SK-MEL-5 (cell line): ENCODE measurements at places on chromosomes 3 and 15. TPM values are rescaled to one million over a fixed set of nuclear protein-coding genes. Genes with fewer than 3 reads are reported as not detected.

DNA sequence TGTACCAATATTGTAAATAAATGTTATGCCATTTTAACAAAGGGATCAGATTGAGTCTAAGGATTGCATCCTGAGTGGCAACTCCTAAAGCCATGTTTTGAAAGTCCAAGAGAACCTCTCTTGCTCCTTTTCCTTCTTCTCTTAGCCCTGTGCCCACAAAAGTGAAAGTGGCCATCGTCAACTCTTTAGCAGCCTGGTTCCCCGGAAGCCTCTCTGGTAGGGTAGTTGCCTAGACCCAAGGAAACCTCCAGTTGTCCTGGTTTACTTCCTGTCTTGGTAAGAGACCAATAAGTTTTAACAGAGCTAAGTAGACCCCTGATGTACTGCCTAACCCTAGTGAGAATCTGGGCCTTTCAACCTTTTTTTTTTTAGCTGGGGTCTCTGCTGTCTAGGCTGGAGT lies 10.2 kb upstream of the ITPKA start:
- no peak for DNase-seq

DNA sequence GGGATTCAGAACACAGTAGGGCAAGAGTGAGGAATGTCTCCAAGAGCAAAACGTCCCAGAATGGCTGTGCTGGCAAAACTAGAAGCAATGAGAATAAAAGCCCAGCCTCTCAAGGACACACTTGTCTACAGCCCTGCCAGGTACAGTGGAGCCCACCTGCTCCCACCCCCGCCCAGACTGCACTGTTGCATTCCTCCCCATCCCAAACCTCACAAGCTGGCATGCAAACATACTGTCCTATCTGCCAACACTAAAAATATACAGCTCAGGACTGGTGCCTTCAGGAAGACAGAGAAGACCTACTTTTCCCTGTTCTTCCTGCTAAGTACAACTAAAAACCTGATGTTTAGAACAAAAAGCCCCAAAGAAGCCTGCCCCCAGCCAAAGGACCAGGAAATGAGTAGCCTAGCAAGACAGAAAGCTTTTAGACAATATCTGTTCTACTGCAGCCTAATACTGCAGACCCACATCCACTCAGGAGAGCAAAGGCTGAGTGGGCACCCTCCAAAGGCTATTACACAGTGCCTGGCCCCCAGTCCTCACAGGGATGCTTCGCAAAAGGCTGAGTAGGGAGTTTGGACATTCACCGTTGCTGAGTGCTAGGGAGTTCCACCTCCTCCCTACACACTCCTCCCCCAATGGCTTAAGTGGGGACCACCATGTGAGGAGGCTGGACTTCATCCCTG lies 13.5 kb downstream of the OCA2 start:
- DNase-seq = no peak

DNA sequence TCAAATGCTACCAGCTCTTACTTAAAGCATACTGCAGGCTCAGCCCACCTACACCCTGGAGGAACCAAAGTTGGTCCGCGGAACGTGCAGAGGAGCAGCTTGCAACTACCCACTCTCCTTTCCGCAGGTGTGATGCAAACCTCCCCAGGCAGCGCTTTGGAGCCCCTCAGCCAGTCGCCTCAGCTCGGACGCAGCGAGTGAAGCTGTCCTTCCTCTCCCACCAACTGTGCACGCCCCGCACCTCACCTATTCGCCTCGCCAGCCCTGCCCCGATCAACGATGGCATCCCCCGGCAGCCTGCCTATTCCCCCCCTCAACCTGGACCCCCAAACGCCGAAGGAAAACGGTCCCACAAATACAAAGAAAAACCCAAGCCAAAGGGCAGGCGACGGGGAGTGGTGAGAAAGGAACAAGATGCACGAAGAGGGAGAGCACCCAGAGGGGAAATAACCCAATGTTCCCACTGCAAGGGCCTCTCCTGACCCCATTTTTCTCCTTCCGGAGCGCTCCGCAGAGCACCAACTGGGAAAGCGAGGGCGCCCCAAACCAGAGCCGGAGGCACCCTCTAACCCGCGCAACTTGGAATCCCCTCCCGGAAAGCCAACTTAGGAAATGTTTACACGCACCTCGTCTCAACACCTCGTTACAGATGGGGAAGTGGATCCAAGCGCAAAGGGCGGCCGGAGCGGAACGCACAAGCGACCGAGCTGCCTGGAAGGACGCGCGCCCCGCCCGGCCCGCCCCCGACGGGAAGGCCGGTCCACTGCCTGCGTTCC lies 665 bp downstream of the GLB1 start:
- DNase-seq = peak; percentile 29

GRCh38 chr3:161475905-161476304 lies 20.7 kb upstream of the OTOL1 start:
- DNase-seq = peak; percentile 81

DNA sequence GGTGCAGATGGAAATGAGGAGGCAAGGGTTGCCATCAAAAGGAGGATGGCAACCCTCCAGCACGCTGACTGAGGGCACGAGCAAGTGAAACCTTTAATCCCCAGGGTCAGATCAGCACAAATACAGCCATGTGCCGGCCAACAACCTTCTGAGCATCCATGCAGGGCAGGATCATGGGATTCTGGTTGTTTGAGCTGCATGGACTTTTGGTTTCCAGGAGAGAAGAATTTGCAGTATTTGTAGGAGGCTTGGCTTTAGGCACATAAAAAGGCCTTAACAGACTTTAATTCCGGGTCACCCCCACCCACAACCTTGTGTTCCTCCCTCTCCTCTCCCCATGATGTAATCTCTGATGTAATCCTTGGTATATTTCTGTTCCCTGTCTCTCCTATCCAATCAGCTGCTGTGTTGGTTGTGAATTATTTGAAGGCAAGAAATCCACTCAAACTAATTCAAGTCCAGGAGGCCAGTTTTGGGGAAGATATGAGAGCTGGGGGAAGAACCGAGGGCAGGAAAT lies 254.3 kb downstream of the SHQ1 start:
- DNase-seq = no peak

The MRPS11 gene
- total RNA-seq = 92.6 and 92.9 TPM in 2 replicates

The FHIT gene
- 3.9 and 4.0 TPM in 2 replicates for total RNA-seq

DNA sequence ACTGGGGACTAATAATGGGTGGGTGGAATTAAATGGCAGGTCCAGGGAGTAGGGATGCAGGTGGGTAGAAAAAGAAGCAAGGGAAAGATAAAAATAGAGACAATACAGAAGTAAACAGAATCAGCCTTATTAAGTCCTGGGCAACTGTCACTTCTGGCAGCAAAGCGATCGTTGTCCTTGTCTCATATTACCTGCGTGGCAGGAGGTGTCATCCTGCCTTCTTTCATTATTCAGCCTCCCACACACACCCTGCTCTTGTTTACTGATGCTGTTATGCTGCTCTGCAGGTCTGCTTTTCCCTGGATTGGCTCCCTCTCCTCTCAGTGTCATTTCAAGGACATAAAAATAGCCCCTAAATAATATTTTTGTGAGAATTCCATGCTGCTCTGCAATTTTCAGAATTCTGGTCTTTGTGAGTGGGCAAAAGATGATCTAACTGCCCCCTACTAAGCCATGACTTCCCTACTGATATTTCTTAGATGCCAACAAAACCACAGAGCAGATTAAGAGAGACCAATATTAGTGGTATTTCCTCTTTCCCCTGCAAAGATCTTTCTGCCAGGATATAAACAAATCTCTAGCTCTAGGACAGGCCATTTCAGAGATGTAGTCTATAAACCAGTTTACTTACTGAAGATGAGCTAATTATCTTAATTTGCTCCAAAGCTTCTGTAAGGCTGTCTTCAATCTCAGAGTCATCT lies 8.5 kb downstream of the VEPH1 start:
- no peak for DNase-seq

The IL20RB gene
- 0.37 TPM in 1 of 2 replicates, not detected in the other for total RNA-seq

DNA sequence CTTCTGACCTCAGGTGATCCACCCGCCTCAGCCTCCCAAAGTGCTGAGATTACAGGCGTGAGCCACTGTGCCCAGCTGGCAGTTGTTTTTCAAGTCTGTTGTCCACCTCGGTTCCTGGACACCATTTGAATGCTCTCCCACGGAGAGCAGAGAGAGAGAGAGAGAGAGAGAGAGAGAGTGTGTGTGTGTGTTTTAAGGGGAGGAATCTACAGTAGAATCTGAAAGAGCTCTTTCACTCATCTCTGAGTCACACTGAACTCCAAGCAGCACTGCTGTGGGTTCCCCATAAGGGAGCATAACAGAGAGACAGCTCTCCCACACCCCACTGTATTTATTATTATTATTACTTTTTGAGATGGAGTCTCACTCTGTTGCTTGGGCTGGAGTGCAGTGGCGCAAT lies 156.6 kb downstream of the RPLP1 start:
- DNase-seq = peak; percentile 15

The CCK gene
- total RNA-seq = 0.21 TPM in 1 of 2 replicates, not detected in the other

DNA sequence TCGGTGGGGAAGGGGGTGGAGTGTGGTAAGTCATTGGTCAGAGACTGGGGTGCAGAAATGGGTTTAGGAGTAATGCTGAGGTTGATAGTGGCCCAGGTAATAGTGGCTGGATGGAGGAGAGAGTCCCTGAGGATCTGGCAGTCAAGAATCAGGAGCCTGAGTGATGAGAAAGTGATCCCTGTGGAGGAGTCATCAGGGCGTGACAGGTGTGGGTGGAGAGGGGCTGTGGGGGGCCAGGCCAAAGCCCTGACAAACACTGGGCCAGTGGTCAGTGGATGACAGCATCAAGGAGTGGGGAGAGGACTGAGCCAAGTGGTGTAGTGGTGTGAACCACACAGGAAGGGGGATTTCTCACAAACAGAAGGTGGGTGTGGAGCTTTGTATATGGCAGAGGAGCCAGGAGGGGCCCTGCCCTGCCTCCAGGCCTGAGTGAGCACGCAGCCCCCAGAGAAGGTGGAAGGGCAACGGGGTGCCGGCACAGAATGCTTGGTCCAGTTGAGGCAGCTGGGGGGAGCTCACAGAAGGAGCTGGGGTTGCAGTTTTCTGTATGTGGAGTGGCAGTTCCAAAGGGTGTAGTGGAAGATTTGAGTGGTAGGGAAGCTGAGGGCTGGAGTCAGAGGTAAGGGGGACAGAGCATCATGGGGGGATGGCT lies 77.1 kb downstream of the SPSB4 start:
- DNase-seq = no peak

GRCh38 chr3:16124636-16125035 lies 49.8 kb upstream of the GALNT15 start:
- no peak for DNase-seq

The UPK1B gene
- not detected in 2 replicates for total RNA-seq

DNA sequence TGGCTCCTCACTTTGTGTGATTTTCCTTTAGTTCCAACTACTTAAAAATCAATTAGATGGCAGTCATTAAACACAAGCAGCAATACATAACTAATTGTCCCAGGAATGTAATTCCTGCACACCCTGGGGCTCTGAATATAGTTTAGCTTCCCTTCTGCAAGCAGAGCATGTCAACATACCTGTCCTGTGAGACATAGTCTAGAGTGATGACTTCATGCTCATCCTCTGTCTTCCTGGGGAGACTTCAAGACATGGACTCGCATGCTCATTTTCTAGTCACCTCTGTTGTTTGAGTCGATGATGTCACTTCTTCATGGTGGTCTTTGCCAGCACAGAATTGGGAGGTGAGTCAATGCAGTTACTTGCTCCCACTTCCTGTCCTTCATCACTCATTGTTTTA lies 15.7 kb downstream of the C3orf52 start:
- no peak for DNase-seq

- DNase-seq = no peak
These were observed 113.8 kb downstream of the ADAMTSL3 start for GRCh38 chr15:83767741-83768140.

The CCDC39 gene
- total RNA-seq = not detected in 2 replicates

DNA sequence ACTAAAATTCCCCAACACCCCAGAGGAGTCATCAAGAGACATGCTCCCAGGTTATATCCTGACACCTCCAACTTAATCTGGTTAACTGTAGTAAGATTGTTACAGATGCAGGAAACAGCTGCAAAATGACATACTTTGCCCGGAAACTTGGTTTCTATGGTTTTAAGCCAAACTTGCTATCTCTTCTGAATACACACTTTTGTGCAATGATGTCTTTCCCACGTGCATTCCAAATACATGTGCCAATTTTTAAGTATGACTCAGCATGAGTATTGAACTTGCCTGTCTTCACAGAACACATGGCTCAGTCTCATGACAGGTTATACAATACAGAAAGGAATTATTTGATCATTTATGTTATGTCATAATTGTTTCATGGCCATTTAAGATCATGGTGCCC lies 207.0 kb upstream of the DCBLD2 start:
- peak; percentile 89 for DNase-seq

- no peak for DNase-seq
These were observed 36.0 kb upstream of the CCNL1 start for GRCh38 chr3:157195965-157196364.

GRCh38 chr3:4765212-4765611 lies 214.0 kb upstream of the BHLHE40 start:
- DNase-seq = no peak

The CLSTN2 gene
- total RNA-seq = not detected in 2 replicates

The EOMES gene
- total RNA-seq = 2.0 and 2.8 TPM in 2 replicates

The CDHR4 gene
- not detected in 2 replicates for total RNA-seq

The FOXP1 gene
- total RNA-seq = 5.8 and 6.5 TPM in 2 replicates

DNA sequence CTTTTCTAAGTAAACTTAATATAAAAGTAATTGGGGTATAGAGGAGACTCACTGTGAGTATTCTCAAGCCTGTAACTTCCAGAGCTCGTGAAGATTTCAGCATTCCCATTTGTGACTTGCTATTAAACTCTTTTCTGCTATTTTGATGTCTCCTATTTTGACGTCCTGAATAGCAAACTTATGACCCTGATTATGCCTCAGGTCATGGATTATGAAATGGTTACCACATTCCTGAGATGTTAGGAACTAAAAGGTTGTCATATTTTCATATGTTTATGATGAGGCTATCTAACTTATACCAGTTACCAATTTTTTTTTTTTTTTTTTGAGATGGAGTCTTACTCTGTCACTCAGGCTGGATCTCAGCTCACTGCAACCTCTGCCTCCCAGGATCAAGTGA lies 105.5 kb downstream of the ATG7 start:
- DNase-seq = peak; percentile 11

DNA sequence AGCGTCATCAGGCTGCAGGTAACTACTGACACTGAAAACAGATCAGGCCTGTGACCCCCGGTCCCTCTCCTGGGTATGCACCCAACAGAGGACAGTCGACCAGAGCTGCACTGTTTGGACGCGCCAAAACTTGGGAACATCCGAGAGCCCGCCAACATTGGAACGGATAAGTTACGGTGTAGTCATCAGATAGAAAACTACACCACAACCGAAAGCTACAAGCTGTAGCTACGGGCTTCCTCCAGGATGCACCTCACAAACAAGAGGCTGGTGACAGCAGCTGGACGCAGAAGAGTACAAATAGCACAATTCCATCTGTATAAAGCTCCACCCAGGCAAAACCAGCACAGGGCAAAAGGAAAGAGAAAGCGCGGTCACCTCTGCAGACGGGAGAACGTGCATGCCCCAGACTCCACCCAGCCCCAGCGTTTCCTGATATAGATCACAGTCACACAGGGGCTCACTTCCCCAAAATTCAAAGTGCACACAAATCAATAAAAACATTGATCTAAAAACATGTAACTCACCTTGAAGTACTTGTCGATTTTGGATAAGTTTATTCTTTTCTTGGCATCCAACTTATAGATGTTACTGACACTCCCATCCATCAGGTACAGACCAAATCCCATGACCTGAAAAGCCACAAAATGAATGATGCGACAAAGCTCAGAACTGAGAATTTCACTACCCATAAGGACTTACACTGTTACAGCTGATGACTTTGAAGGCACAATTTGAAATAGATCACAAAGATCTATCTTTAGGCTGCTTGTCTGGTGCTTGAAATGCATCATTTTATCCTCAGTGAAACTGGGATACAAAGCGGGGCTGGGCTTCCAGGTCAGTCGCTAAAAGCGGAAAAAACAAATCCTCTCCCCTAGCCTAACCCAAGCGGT lies 43.3 kb downstream of the CYFIP1 start:
- no peak for DNase-seq

The SYNM gene
- 20.3 and 25.9 TPM in 2 replicates for total RNA-seq

The PHLDB2 gene
- total RNA-seq = 36.2 and 36.9 TPM in 2 replicates
